ENCODE measurements at places on chromosomes 2 and 18. TPM values are rescaled to one million over a fixed set of nuclear protein-coding genes. Genes with fewer than 3 reads are reported as not detected.

GRCh38 chr18:63189817-63190216 is 129.8 kb downstream of the BCL2 start:
- no peaks in the 10 kb centered on the region for H3K36me3 ChIP-seq
- H3K4me3 ChIP-seq = no peak overlapping the region
- no peaks in the 10 kb centered on the region for H3K27me3 ChIP-seq
- no peak for DNase-seq
- peaks cover 6% of the 10 kb centered on the region for H3K4me1 ChIP-seq

DNA sequence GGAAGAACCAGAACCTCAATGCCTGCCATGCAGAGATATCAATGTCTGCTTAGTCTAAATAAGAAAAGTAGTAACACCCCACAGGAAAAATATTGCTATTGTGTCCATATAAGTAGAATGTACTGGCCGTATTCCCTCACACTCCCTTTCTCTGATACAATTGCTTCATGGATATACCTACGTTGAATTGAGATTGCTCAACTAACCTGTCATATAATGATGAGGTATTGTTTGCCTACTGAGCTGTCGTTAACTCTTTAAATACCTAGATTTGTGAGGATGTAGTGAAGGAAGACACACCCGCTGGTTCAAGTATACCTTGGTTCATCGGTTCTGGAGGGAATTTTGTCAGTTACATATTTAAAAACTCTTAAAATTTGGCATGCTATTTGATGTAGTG is 480.7 kb upstream of the TCF4 start:
- H3K27me3 ChIP-seq = no peaks in the 10 kb centered on the region
- no peak for DNase-seq

EMILIN2 gene
- 4.1 TPM for total RNA-seq

GRCh38 chr18:1383465-1383864 is 478.8 kb downstream of the ADCYAP1 start:
- H3K27ac ChIP-seq = no peak overlapping the region
- no peaks in the 10 kb centered on the region for H3K4me1 ChIP-seq
- no peaks in the 10 kb centered on the region for H3K27me3 ChIP-seq
- no peak for DNase-seq
- peaks cover 16% of the 10 kb centered on the region for H3K36me3 ChIP-seq

Data from glutamatergic neuron (in vitro differentiated cells).